ENCODE measurements at places on chromosomes 1 and 21.

DNA sequence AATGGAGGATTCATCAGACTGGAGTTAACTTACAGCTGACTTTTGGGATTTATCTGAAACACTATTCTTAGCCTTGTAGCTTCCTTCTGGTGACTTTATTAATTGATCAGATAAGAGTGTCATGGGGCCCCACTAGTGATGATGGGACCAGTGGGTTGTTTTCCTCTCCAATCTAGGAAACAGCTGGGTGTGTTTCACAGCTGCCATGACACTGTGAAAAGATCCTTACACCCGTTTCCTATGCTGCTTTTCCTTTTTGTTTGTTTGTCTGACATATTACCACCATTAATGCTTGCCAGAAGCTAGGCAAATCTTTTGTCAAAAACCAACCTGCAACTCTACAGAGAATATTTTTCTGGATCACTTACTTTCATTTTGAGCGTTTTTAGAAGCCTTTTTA lies 86.2 kb downstream of the ZBTB18 start:
- no peak for DNase-seq

GRCh38 chr1:56115701-56116100 lies 463.7 kb downstream of the PLPP3 start:
- no peak for DNase-seq

- no peak for DNase-seq
These were observed 144.9 kb downstream of the FCRL5 start for GRCh38 chr1:157407367-157407766.

- no peak for DNase-seq
These were observed 314.8 kb downstream of the TPR start for GRCh38 chr1:186060226-186060625.

- peak; percentile 14 for DNase-seq
These were observed 24.2 kb upstream of the PHTF1 start for GRCh38 chr1:113783254-113784103.

GRCh38 chr1:41783189-41783639 lies 135.5 kb downstream of the HIVEP3 start:
- no peak for DNase-seq

DNA sequence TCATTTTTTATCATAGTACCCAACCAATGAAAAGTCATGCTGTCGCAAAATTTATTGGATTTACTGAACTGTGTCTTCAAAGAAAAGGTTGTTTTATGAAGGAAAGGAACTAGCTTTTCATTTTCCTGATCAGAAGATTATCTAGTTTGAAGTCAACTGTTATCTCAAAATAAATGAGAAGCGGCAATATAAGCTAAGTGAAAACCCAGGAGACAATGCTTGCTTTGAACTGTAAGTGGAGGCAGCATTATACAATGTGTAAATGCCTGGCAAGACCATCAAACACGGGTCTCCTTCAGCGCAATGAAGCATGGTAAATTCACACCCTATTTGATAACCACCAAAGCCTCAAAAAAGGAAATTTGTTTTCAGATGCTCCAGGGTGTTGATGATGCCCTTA lies 134.4 kb upstream of the PTBP2 start:
- DNase-seq = no peak

- no peak for DNase-seq
These were observed 242.8 kb downstream of the TGFB2 start for GRCh38 chr1:218587900-218588299.

DNA sequence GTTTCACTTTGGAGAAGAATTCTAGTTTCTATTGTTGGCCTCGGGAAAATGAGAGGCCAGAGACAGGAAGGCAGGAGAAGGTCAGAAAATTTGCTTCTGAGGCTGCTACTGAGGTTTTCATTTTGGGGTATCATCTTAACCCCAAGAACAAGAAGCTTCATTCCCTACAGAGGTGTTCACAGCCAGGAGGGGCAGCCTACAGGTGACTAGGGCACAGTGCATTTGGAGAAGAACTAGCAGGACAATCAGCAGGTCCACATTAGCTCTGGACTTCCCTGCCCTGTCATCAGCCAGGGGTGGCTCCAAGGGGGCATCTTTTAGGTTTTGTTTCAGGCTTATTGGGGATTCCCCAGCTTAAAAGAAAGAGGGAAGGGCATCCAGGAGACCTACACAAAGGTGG lies 12.1 kb upstream of the ZNF496 start:
- DNase-seq = no peak

- no peak for DNase-seq
These were observed 135.7 kb downstream of the ROR1 start for GRCh38 chr1:63909526-63909925.

GRCh38 chr1:20367626-20368025 lies 77.0 kb downstream of the VWA5B1 start:
- no peak for DNase-seq

GRCh38 chr1:99603699-99604560 lies 42.0 kb upstream of the PALMD start:
- DNase-seq = no peak

GRCh38 chr1:1943834-1944570 lies 24.9 kb upstream of the TMEM52 start:
- DNase-seq = peak; percentile 67
